ENCODE measurements at places on chromosomes 4 and X.

GRCh38 chr4:51867689-51868448 is 24.9 kb downstream of the DCUN1D4 start:
- DNase-seq, result no peak

- DNase-seq, result no peak
Measured at GRCh38 chrX:39928704-39929378, 168.9 kb downstream of the BCOR start.

- DNase-seq, result no peak
Measured at GRCh38 chr4:101967697-101968346, 177.3 kb downstream of the BANK1 start.

- DNase-seq, result no peak
Measured at GRCh38 chr4:1309261-1310010, 19.7 kb downstream of the MAEA start.

- no peak for DNase-seq
Measured at GRCh38 chrX:103329991-103330390, at the start of gene TCEAL7. TSS of gene TCEAL7 (plus strand) at chrX:103330239. CDS start at chrX:103331404, 1,165 bp downstream.

GRCh38 chr4:150283689-150284088 is 205.4 kb downstream of the DCLK2 start:
- DNase-seq, result peak; percentile 56

DNA sequence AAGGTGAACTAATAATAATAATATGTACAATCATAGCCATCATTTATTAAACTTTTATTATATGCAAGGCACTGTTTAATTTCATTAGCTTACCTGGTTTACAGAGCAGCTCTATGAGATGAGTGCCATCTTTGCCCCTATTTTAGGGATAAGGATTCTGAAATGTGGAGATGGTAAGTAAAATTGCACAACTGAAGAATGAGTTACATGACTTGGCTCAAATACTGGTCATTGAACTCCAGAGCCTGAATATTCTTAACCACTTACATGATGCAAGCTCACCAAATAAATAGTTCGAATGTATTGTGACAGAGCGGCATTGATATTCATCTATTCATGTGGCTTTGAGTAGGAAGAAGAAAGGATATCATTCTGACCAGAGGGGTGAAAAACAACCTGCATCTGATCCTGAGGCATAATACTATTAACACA is 11.7 kb downstream of the ALB start:
- DNase-seq, result no peak

Measured in RKO (cell line).